ENCODE measurements at places on chromosomes 6 and 20. TPM values are rescaled to one million over a fixed set of nuclear protein-coding genes. Genes with fewer than 3 reads are reported as not detected.

Gene CCN2
- total RNA-seq, result 42.3 TPM

Gene ATXN1
- total RNA-seq, result 2.8 TPM

Gene SLC4A11
- total RNA-seq, result 7.5 TPM

Gene CST11
- not detected for total RNA-seq

Gene TMEM74B
- 3.2 TPM for total RNA-seq

Gene CPNE5
- not detected for total RNA-seq

Gene PACSIN1
- 0.07 TPM for total RNA-seq

Gene MAFB
- total RNA-seq, result 0.11 TPM

Gene HLA-F
- total RNA-seq, result 4.1 TPM

Gene OR2H2
- total RNA-seq, result not detected

Gene BPIFB2
- not detected for total RNA-seq

Gene CENPW
- 40.2 TPM for total RNA-seq

Gene PRICKLE4
- total RNA-seq, result 0.76 TPM

Gene GRM1
- not detected for total RNA-seq

Gene EBF4
- total RNA-seq, result 2.5 TPM

Gene EMILIN3
- 0.50 TPM for total RNA-seq

Data from A549 treated with CORT108297 at 1 μM for 4 hours (cell line).